Dermis lymphatic vessel endothelial cell (primary cell): ENCODE measurements at places on chromosomes 11 and 22. TPM values are rescaled to one million over a fixed set of nuclear protein-coding genes. Genes with fewer than 3 reads are reported as not detected.

Gene MRGPRX3
- 0.33 and 0.52 TPM in 2 replicates for total RNA-seq

Gene TMEM45B
- 1.5 and 2.4 TPM in 2 replicates for total RNA-seq

Gene RIC3
- not detected in 2 replicates for total RNA-seq

Gene LMO2
- total RNA-seq = 75.4 and 87.8 TPM in 2 replicates

Gene OR8G1
- not detected in 2 replicates for total RNA-seq

Gene MS4A4A
- total RNA-seq = not detected in 2 replicates

Gene NDUFS8
- total RNA-seq = 64.8 and 109 TPM in 2 replicates

Gene SAA2
- not detected in 2 replicates for total RNA-seq

Gene ZP1
- not detected in 2 replicates for total RNA-seq

Gene PCNX3
- 11.4 and 11.8 TPM in 2 replicates for total RNA-seq

Gene CCDC188
- total RNA-seq = 3.7 and 5.2 TPM in 2 replicates

Gene PARVG
- 0.11 and 0.52 TPM in 2 replicates for total RNA-seq

Gene DEFB131B
- total RNA-seq = not detected in 2 replicates

Gene ZNF215
- total RNA-seq = 0.33 and 0.69 TPM in 2 replicates

Gene KRTAP5-11
- not detected in 2 replicates for total RNA-seq

Gene KLHDC7B
- not detected in 2 replicates for total RNA-seq

Gene HTR3B
- not detected in 2 replicates for total RNA-seq

Gene MS4A1
- not detected in 2 replicates for total RNA-seq

Gene TESMIN
- 1.9 and 3.1 TPM in 2 replicates for total RNA-seq

Gene SLC25A1
- total RNA-seq = 36.4 and 43.5 TPM in 2 replicates

Gene CDPF1
- 11.1 and 11.2 TPM in 2 replicates for total RNA-seq

Gene LRRC10B
- total RNA-seq = 0.11 TPM in 1 of 2 replicates, not detected in the other

Gene OR2AT4
- total RNA-seq = not detected in 2 replicates

Gene NAGA
- 12.7 and 16.5 TPM in 2 replicates for total RNA-seq

Gene OOSP4A
- total RNA-seq = not detected in 2 replicates

Gene LRRC74B
- total RNA-seq = not detected in 2 replicates

Gene C22orf15
- total RNA-seq = 0.09 and 0.33 TPM in 2 replicates

Gene MDK
- 53.6 and 62.1 TPM in 2 replicates for total RNA-seq

Gene NXPE4
- not detected in 2 replicates for total RNA-seq

Gene VPREB1
- not detected in 2 replicates for total RNA-seq

Gene GPR137
- total RNA-seq = 6.0 and 7.7 TPM in 2 replicates

Gene LRRC75B
- total RNA-seq = 3.7 and 4.1 TPM in 2 replicates

Gene TENM4
- under 0.01 and 0.09 TPM in 2 replicates for total RNA-seq

Gene C11orf98
- 27.8 and 28.0 TPM in 2 replicates for total RNA-seq

Gene RRP7A
- total RNA-seq = 21.0 and 37.2 TPM in 2 replicates

Gene POU2AF2
- total RNA-seq = not detected in 2 replicates

Gene HPX
- 0.34 TPM in 1 of 2 replicates, not detected in the other for total RNA-seq

Gene MMP13
- total RNA-seq = not detected in 2 replicates

Gene ANKK1
- not detected in 2 replicates for total RNA-seq

Gene PRODH
- 0.34 TPM in 1 of 2 replicates, not detected in the other for total RNA-seq

Gene B4GALNT4
- 0.09 and 1.4 TPM in 2 replicates for total RNA-seq

Gene TNNI2
- not detected in 2 replicates for total RNA-seq

Gene PITPNM1
- 2.8 and 3.1 TPM in 2 replicates for total RNA-seq

Gene RNF121
- total RNA-seq = 18.3 and 18.7 TPM in 2 replicates

Gene C22orf42
- total RNA-seq = not detected in 2 replicates

Gene EIF3M
- 337 and 461 TPM in 2 replicates for total RNA-seq

Gene OR51I1
- not detected in 2 replicates for total RNA-seq

Gene TRIM5
- 54.8 and 60.8 TPM in 2 replicates for total RNA-seq

Gene OMP
- not detected in 2 replicates for total RNA-seq

Gene DCDC1
- under 0.01 TPM in 2 replicates for total RNA-seq

Gene GUCD1
- total RNA-seq = 176 and 220 TPM in 2 replicates

Gene CSF2RB
- total RNA-seq = 1.5 and 3.4 TPM in 2 replicates

Gene CCDC116
- under 0.01 TPM in 1 of 2 replicates, not detected in the other for total RNA-seq

Gene GPR152
- total RNA-seq = not detected in 2 replicates

Gene CABP4
- 1.5 and 2.0 TPM in 2 replicates for total RNA-seq

Gene NDUFA6
- total RNA-seq = 57.3 and 59.2 TPM in 2 replicates
